HFF-Myc (cell line): ENCODE measurements at places on chromosomes 6 and 20.

- DNase-seq: no peak
These were observed 55.4 kb downstream of the CDC5L start for GRCh38 chr6:44442833-44443444.

GRCh38 chr20:51402201-51402600 lies 140.3 kb downstream of the NFATC2 start:
- no peak for DNase-seq

- no peak for DNase-seq
These were observed 3.7 kb downstream of the TFB1M start for GRCh38 chr6:155310596-155310995.

- DNase-seq: no peak
These were observed 108.6 kb upstream of the SLC2A12 start for GRCh38 chr6:134161041-134161440.

DNA sequence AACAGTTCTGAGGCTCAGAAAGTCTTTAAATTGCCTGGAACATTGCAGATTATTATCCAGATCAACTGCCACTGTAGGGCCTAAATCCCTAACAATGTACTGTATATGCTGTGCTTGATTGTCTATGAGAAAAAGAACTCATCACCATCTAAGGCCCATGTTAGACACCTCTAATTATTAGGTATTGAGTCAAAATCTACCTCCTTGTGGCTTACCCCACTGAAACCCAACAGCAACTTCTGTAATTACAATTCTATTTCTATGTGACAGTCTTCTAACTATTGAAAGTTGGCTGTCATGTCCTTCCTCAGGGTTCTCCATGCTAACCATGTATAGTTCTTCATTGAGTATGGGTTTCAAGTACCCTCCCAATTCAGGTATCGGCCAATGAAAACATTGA lies 13.9 kb downstream of the MCM9 start:
- no peak for DNase-seq

- no peak for DNase-seq
These were observed 549.2 kb upstream of the ID4 start for GRCh38 chr6:19287928-19288327.

DNA sequence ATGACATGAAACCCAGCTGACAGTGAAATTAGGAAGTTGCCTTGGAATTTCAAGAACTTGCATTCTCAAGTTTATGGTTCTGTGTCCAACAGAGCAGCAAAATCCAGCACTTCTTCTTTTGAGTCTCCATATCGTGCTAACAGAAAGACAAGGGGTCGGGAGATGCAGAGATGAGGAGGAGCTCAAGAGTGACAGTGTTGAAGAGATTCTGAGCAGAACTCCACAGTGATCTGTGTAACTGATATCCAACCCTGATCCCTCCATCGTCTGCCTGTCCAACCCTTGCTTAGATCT lies 21.2 kb upstream of the BTN1A1 start:
- no peak for DNase-seq

DNA sequence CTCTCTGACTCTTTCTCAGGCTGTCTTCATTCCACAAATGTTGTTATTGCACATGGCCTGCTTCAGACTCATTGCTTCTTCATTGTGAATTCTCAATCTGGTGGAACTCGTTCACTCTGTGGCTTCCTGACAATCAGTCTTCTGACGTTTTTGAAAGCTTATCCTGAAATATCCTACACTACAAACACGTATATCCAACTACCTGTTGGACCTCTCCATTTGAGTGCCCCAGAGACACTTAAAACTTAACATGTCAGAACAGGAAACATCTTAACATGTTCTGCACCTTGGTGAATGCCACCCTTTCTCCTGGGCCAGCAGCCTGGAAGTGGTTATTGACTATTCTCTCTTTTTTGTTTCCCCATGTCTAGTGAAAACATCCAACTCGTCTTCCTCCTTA lies 50.8 kb downstream of the AIG1 start:
- no peak for DNase-seq

- no peak for DNase-seq
These were observed 7.1 kb downstream of the SPINT3 start for GRCh38 chr20:45508068-45508886.

DNA sequence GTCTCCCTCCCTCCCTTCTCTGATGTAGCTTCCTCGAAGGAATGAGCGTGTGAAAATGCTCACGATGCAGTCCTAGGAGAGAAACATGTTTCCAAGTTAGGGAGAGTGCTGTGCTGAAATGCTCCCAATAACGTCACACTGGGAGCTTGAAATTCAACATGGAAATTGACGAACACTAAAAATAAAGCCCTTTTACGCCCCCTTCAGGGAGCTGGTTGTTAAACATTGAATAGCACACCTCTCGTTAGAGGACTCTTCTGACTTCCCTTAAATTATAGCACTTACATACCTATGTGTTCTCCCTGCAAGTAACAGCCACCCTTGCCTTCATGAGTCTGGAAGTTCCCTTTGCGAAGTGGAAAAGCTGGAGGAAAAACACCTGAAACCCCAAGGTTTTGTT lies 88.6 kb downstream of the BFSP1 start:
- DNase-seq: no peak

- DNase-seq: no peak
These were observed 13.2 kb upstream of the PARD6B start for GRCh38 chr20:50717974-50718761.

GRCh38 chr6:32816746-32817204 lies at the start of gene HLA-DOB:
Gene HLA-DOB (minus strand): TSS chr6:32817002. CDS start chr6:32816951, 51 bp downstream.
- no peak for DNase-seq

DNA sequence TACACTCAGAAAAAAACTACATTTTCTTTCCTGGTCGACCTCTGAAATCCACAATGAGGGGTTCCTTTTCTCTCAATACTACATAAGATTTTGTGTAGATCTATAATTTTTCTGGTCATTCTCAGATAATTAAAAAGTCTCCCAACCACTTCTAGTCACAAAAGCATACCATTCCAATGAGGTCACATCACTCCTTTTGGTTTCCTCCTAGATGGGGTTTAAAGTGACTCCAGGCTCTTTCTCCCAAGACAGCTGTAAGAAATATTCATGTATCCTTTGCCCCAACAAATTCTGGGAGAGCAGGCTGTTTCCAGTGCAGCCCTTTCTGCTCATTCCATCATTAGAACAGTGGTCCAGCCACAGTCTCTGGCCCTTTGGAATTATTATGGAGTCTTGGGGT lies 43.1 kb upstream of the BEND6 start:
- peak; percentile 79 for DNase-seq

DNA sequence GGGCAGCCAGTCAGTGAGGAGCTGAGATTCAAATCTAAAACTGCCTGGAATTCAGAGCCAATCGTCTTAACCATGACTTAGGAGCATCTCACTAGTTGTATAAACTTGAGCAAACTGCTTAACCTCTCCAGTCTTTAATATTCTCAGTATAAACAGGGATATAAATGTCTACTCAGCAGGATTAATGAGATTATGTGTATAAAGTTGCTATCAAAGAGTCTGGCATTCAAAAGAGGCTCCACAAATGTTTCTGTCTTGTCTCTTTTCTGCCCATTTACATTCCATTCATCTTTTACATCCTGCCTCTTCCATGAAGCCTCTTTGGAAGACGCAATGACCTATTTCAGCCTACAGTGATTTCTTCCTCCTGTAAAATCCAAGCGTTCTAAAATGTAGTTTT lies 66.9 kb downstream of the BLOC1S5 start:
- DNase-seq: no peak

GRCh38 chr6:155062866-155063341 lies 67.8 kb downstream of the TIAM2 start:
- DNase-seq: peak; percentile 63

DNA sequence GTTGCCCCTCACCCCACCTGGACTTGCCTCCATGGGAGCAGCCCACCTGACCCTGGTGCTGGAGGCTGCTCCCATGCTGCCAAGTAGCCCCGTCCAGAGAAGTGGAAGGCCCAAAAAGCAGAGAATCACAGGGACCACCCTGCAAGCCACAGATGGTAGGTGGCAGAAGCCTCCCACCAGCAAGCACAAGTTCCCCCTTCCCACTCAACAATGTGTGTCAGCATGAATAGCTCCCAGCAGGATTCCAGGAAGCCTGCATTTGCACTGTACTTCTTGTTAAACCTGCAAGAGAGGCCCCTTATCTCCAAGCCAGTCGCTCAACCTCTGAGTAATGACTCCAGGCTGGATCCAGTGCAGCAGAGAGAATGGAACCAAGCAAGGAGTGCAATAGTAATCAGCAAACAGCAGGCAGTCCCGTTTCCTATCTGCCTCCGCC lies 180.8 kb upstream of the CST7 start:
- DNase-seq: no peak
